ENCODE measurements at places on chromosomes 1 and 21.

GRCh38 chr1:63843884-63844283 lies 70.1 kb downstream of the ROR1 start:
- DNase-seq, result no peak

GRCh38 chr1:239302696-239303095 lies 83.7 kb upstream of the CHRM3 start:
- no peak for DNase-seq

DNA sequence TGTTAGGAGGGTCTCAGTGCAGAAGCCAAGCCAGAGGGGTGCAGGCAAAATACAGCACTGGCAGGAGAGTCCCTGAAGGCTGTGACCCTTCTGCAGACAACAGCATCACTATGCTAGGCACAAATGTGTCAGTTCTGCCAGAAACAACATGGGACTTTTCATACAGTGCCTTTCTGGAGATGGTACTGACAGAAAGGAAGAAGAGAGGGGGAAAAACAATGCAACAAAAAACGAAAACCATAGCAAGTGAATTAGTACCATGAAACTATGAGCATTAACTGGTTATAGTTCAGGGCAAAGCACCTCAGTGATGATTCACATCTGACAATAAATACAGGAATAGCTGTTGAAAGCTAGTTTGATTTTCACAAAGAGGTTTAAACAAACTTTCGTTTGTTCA lies 140.8 kb upstream of the NBPF11 start:
- DNase-seq, result no peak

DNA sequence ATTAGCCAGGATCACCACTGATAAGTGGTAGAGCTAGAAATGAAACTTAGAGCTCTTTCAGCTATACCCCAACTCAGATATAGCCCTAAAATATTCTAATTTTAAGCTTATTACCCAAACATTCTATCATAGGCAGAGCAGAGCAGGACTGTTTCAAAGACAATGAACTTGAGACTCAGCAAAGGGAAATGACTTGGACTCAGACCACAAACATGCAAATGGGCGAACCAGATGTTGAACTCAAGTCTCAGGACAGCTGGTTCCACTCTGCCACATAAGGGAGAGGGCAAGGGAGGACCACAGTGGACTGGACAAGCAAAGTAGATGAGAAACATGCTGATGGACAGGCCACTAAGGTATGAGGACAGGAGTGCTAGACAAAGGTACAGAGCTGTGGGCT lies 315.3 kb downstream of the OMA1 start:
- no peak for DNase-seq

- peak; percentile 68 for DNase-seq
Measured at GRCh38 chr1:235919833-235920441, 53.2 kb upstream of the LYST start.

- DNase-seq, result peak; percentile 4
Measured at GRCh38 chr21:31446226-31446855, 102.3 kb upstream of the TIAM1 start.

DNA sequence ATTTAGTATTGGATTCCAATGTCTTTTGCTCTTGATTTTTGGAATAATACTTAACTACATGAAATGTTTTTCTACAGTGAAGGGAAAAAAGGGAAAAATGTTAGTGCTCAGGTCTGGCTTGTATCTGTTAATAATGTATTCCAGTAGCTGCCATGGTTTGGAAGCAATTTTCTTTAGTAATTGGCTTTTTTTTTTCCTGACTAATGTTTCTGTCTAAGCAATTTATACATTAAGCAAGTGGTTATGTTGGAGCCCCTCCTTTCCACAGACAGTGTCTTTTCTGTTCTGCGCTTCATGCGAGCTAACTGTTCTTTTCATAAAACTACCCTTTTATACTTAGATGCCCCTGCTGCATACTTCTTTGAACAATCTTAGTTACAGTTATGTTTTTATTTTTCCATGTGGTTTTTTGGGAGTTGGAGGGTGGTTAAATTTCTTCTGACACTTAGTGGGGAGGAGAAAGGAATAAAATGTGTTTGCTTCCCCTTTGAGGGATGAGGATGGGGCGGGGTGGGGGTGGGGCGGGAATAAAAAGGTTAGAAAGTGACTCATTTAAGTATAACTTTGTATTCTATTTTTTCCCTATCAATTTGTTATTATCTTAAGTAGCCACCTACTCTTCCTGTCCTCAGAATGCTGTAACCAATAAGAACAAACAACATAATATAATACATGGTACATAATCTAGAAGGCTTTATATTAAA lies 83.1 kb downstream of the CLIC4 start:
- no peak for DNase-seq

GRCh38 chr1:54774820-54775498 lies 10.6 kb upstream of the PARS2 start:
- peak; percentile 30 for DNase-seq

GRCh38 chr1:119737040-119737682 lies 25.4 kb downstream of the PHGDH start:
- DNase-seq, result peak; percentile 10

GRCh38 chr1:184866991-184867788 lies 107.1 kb downstream of the NIBAN1 start:
- peak; percentile 89 for DNase-seq

- DNase-seq, result no peak
Measured at GRCh38 chr1:29827801-29828525, 591.6 kb downstream of the PTPRU start.

DNA sequence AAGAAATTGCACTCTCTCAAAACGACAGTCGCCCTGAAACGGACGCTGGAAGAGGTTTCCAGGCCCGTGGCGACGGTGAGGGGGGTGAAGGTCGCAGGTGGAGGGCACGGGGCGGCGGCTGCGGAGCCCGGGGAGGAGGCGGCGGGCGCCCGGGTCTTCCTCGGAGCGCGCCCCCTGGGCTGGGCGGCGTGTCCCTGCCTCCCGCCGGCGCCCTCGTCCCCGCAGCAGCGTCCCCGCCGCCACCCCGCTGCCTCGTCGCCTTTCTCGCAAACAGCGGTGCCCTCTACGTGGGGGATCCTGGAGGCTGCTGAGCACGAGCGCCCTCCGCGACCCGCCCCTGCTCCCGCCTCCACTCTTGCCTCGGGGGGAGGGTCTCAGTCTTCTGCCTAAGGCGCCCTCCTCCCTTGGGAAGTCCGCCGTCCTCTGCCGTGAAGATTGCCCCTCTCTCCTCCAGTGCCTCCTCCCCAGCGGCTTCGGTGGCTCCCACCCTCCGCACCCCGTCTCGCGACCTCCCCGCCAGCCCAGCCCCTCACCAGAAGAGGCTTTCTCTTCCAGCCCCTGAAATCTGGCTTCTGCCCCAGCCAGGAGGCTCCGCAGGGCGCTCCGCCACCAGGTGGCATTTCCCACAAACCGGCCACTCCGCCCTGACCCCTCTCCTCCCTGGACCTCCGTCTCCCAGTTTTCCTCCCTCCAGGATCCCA lies 227.4 kb downstream of the SDCCAG8 start:
- no peak for DNase-seq

- no peak for DNase-seq
Measured at GRCh38 chr1:206834711-206835110, 30.7 kb upstream of the IL20 start.

- DNase-seq, result peak; percentile 49
Measured at GRCh38 chr1:71210718-71211117, 129.9 kb upstream of the ZRANB2 start.

- peak; percentile 19 for DNase-seq
Measured at GRCh38 chr1:70204600-70204999, 779 bp downstream of the LRRC40 start.

GRCh38 chr1:186987769-186988168 lies 159.0 kb downstream of the PLA2G4A start:
- DNase-seq, result no peak

DNA sequence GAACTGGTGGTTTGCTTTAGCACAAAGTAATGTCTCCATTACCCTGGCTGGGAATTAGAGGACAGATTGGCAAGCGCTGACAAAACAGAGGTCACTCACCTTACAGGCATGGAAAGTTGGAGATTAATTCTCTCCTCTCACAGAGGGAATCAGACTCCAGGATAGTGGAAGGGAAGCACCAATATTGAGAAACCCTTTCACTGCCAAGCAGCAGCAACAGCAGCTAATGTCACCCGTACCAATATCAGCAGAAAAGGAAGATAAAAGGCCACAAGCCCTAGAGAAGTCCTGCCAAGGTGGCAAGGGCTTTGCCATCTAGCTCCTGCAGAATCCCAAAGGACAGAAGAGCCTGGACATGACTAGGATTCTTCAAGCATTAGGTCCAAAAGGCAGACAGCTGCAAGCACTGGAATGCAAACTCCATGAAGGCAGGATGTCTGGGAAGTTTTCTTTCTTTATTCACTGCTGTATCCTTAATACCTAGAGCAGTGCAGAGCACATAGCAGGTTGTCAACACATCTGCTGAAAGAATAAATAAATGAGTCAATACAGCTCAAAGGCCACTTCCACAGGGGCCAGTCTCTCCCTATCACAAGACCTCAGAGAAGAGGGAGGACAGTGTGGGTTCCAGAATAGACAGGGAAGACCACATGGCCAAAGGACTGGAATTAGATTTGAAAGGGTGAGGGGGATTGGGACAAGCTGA lies 57.2 kb downstream of the ERI3 start:
- no peak for DNase-seq

- DNase-seq, result no peak
Measured at GRCh38 chr1:224375059-224375458, 18.4 kb downstream of the CNIH4 start.

DNA sequence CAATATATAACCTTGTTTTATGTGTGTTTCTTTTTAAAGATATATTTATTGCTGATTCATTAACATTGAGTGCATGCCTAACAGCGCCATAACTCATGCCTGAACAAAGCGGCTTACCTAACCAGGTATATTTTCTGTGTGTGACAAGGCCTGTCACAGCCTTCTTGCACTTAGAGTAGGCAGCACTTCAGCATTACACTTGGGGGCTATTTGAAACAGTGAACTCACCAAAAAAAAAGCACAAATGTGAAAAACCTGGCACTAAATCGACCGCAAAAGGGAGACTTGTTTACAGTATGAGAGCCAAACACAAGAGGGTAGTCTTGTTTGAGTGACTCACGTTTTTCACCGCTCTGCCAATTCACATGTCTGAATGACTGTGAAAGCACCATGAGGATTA lies 111.7 kb downstream of the DISP1 start:
- no peak for DNase-seq

DNA sequence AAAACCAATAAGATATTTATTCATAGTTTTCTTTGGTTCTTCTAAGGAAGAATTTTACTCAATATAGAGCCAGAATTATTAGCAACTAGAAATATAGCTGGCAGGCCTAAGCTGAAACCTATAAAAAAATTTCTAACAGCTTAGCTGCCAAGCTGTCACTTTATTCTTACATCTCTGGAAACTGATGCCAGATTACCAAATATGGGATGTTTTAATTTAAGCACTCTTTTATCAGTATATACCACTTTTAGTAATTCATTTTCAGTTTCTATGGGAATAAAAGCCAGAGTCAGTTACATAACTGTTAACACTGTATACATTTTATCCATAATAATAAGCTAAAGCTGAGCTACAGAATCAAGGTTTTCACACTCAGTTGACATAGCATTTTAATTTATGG lies 68.7 kb upstream of the MPC2 start:
- DNase-seq, result no peak

- DNase-seq, result no peak
Measured at GRCh38 chr1:171902527-171902926, 61.2 kb downstream of the DNM3 start.

GRCh38 chr21:38436341-38436740 lies 61.9 kb downstream of the ERG start:
- no peak for DNase-seq

DNA sequence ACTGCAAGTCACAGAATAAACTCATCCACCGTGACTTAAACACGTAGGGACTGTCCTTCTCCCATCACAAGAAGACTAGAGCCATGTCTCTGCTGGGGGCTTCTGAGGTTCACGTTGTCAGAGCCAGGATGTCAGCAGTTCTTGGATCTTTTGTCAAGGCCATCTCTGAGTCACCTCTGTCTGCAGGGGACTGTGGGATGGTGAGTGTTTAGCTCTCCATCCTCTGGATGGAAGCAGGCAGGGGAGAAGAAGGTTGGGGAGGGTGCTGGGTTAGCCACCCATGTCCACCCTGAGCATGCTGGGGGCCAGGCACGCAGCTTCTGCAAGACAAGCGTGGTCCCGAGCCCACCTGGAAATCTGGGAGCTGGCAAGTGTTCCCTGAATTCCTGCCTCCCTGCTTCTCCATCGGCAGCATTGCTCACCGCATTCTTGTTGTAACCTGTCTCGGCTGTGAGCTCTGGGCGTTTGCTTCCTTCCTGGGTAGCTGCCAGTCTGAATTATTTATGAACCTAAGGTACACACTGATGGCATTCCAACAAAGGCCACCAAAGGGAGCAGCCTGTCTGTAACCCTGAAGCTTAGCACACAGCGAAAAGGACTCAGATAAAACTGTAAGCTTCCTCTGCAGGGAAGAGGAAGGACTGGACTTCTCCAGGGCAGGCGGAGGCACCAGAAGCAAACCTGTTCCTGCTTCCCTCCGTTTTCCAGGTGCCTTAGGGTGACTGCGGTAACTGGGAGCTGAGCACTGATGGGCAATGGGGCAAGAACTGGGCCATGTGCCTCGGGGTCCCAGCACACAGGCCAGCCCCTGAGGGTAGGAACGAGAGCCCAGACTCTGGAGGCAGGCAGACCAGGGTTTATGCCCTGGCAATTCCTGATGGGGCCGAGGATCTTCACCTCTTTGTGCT lies 88.6 kb downstream of the RIPK4 start:
- DNase-seq, result no peak

GRCh38 chr1:27057389-27057788 lies 44.7 kb upstream of the TENT5B start:
- no peak for DNase-seq

GRCh38 chr1:56115701-56116100 lies 463.7 kb downstream of the PLPP3 start:
- DNase-seq, result no peak

DNA sequence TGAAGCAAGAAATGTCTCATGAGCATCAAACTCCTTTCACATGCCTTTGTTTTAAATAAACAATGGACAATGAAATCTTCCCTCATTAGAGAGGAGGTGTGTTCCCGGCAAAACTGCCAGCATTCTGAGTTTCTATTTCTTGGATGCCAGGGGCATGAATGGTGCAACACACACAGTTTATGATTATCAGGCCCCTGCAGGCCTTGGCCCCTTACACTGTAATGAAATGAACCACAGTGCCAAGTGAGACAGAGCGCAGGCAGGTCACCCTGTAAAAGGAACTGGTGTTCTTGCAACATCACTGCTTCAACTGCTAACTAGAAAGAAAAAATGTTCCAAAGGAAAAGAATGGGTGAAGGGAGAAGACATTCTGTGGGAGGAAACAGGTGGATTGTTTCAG lies 3.8 kb upstream of the PIGC start:
- no peak for DNase-seq

DNA sequence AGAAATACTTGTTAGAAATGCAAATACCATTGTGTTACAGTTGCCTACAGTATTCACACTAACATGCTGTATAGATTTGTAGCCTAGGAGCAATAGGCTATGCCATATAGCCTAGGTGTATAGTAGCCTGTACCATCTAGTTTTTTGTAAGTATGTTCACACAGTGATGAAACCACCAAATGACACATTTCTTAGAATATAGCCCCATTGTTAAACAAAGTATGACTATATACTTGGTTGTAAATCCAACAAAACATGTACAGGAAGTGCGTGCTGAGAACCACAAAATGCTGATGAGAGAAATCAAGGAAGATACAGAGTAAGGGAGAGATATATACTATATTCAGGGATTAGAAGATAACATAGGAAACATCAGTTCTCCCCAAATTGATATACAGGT lies 92.2 kb downstream of the POU2F1 start:
- DNase-seq, result no peak

- peak; percentile 72 for DNase-seq
Measured at GRCh38 chr1:214377886-214378285, 96.9 kb downstream of the SMYD2 start.

Measured in LHCN-M2 (cell line).